Uterus (tissue), 4 donors: ENCODE measurements at places on chromosomes 12 and 14. TPM values are rescaled to one million over a fixed set of nuclear protein-coding genes. Genes with fewer than 3 reads are reported as not detected.

DNA sequence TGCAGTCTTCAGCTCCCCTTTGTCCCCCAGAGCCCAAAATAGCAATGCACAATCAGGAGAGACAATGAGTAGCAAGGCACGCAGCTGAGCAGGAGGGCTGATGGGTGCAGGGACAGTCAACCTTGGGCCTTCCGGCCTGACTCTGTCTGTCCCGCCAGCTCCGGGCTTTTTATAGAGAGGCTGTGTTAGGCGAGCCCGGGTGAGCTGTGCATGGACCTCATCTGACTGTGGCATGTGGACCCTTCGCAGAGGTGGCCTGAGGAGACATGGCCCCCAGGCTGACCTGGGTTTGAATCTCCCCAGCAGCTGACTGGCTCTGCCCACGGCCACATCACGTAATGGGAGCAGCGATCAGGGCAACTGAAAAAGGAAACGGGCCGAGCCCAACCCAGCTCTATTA is 177.9 kb downstream of the TSPAN9 start:
- no peak overlapping the region for H3K4me3 ChIP-seq
- H3K4me1 ChIP-seq, result peaks cover 13% of the 10 kb centered on the region
- no peaks in the 10 kb centered on the region for H3K27me3 ChIP-seq
- no peak for DNase-seq
- no peaks in the 10 kb centered on the region for H3K36me3 ChIP-seq
- H3K27ac ChIP-seq, result no peak overlapping the region

- H3K27me3 ChIP-seq, result no peaks in the 10 kb centered on the region
- no peak overlapping the region for H3K27ac ChIP-seq
- no peak for DNase-seq
- H3K36me3 ChIP-seq, result no peaks in the 10 kb centered on the region
These were observed 1.9 kb downstream of the ATP6V0A2 start for GRCh38 chr12:123713823-123714585.

- H3K36me3 ChIP-seq, result no peaks in the 10 kb centered on the region
- no peaks in the 10 kb centered on the region for H3K4me1 ChIP-seq
- DNase-seq, result no peak
These were observed 86.8 kb upstream of the PARP11 start for GRCh38 chr12:3959799-3960560.

GRCh38 chr12:64633940-64634337 is 23.6 kb downstream of the RASSF3 start:
- H3K27me3 ChIP-seq, result no peaks in the 10 kb centered on the region
- H3K36me3 ChIP-seq, result no peaks in the 10 kb centered on the region
- H3K4me1 ChIP-seq, result no peaks in the 10 kb centered on the region
- no peak overlapping the region for H3K27ac ChIP-seq

DNA sequence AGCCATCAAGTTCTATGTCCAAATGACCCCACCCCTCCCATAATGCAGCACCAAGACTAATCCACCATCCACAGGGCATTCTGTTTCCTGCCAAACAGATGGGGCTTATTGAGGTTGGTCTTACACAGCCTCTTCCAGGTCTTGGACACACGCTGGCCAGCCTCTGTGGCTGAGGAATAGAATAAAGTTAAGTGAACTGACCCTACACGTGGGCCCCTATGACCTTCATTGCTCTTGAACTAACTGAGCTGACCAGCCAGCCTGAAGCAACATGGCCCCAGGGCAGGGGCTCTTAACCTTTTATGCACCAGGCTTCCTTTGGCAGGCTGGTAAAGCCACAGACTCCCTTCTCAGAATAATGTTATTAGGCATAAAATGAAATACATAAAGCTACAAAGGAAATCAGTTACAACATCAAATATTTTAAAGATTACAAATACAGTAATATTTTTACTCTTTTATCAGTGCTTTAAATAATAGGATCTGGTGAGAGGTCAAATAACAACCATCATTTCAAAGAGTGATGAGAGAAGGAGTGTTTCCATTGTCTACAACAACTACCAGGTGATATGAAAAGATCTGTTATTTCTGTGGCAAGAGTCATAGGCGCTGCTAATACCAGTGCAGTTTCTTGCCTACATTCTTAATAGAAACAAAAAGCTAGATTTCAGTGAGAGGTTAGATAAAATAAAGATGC is 192.9 kb upstream of the NUDT4 start:
- H3K4me1 ChIP-seq, result no peaks in the 10 kb centered on the region
- DNase-seq, result no peak
- H3K4me3 ChIP-seq, result no peak overlapping the region
- no peaks in the 10 kb centered on the region for H3K27me3 ChIP-seq
- peak overlapping the region; percentile 68 for H3K27ac ChIP-seq
- H3K36me3 ChIP-seq, result no peaks in the 10 kb centered on the region

GRCh38 chr12:89181271-89181920 is 170.9 kb downstream of the DUSP6 start:
- H3K27me3 ChIP-seq, result no peaks in the 10 kb centered on the region
- H3K4me3 ChIP-seq, result no peak overlapping the region
- H3K4me1 ChIP-seq, result no peaks in the 10 kb centered on the region
- no peak for DNase-seq

GRCh38 chr12:59499774-59500173 is 96.1 kb upstream of the SLC16A7 start:
- H3K27me3 ChIP-seq, result no peaks in the 10 kb centered on the region
- no peak for DNase-seq
- no peak overlapping the region for H3K4me3 ChIP-seq

DNA sequence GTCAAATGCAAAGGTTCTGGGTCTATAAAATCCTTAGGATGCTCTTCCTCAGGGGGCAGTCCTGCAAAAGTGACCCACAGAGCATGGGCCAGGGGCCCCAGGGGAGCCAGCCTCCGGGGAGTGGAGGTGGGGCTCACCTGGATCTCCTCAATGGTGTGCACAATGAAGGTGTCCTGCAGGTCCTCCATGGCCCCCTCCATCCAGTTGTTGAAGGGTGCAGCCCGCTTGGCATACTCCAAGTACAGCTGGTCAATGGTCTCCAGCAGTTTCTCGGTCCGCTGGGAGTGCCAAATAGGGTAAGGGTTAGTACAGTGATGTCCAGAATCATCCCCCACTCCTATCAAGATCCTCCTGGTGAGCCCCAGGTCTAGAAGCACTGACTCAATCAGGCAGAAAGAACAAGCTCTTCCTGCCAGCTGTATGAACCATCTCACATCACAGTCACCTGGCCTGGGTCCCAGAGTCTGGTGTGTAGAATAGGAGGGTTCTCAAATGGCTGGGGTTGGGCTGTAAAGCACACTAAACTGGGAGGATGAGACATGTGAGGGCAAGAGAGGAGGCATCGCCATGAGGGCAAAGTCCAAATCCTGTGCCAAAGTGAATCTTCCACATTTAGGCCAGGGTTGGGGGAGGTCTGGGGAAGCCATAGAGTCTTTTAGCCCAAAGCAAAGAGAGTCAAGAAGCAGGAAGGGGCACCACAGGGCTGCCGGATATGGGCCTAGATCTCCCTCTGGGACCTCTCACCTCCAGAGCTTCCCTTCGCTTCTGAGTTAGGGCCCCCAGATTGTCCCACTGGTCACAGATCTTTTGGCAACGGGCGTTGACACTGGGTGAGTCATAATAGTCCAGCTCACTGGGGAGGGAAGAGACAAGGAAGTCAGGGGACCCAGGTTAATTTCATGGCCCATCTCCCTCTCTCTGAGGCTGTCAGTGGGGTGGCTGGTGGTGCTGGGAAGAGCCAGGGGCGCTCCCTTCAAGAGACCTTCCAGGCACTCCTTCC is 91.5 kb upstream of the ZFP36L1 start:
- DNase-seq, result peak; percentile 68
- no peaks in the 10 kb centered on the region for H3K36me3 ChIP-seq
- H3K4me1 ChIP-seq, result no peaks in the 10 kb centered on the region

GRCh38 chr14:47590767-47591495 is 84.5 kb downstream of the MDGA2 start:
- DNase-seq, result no peak
- H3K4me1 ChIP-seq, result no peaks in the 10 kb centered on the region
- no peak overlapping the region for H3K27ac ChIP-seq

DNA sequence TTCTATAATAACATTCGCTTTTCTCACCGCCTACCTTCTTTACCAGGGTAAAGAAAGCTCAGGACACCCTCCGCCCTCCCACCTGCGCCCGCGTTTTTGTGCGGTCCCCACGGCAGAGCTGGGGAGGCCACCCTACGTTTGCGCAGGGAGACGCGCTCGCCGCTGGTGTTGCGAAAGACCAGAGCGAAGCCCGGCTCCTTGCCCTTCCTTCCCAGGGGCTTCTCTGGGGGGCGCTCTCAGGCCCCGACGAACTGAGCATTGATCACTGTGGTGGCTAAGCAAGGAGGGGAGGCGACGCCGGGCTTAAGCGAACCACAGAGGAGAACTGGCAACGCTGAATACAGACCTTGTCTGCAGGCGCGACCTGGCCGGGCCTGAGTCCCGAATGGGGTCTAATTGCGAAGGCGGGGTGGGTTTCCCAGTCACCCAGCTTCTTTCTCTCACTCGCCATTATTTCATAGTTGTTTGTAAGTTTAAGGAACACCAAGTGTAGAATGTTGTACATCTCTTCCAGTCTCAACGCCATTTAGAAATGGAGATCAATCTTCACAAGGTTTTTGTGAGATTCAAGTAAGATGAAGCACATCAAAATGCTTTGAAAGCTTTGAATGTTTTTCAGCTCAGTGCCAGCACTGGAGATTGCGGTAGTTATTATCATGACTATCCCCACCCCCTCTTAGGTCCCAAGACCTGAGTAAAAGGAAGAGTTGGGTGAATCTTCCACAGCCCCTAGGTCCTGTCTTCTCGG is 1.7 kb upstream of the NKX2-1 start:
- no peak overlapping the region for H3K4me3 ChIP-seq
- no peak overlapping the region for H3K27ac ChIP-seq
- H3K27me3 ChIP-seq, result peaks cover 3% of the 10 kb centered on the region
- no peaks in the 10 kb centered on the region for H3K36me3 ChIP-seq

DNA sequence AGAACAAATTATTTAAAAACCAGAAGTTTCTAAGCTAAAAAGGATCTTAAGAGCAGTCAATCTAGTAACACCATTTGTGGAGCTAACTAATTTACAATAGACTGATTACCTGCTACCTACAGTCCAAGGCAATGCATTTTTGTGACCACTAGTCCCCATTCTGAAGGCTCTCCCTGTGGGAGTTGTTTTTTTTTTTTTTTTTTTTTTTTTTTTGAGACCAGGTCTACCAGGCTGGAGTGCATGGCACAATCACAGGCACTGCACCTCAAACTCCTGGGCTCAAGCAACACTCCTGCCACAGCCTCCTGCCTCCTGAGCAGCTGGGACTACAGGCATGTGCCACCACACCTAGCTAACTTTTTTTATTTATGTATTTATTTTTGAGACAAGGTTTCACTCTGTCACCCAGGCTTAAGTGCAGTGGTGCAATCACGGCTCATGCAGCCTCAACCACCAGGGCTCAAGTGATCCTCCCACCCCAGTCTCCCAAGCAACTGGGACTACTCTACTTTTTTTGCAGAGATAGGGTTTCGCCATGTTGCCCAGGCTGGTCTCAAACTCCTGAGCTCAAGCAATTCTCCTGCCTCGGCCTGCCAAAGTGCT is 3.9 kb downstream of the GNPTAB start:
- H3K27me3 ChIP-seq, result no peaks in the 10 kb centered on the region
- H3K4me3 ChIP-seq, result no peak overlapping the region
- no peak for DNase-seq
- no peaks in the 10 kb centered on the region for H3K36me3 ChIP-seq
- no peaks in the 10 kb centered on the region for H3K4me1 ChIP-seq
- H3K27ac ChIP-seq, result no peak overlapping the region

- H3K27ac ChIP-seq, result no peak overlapping the region
- H3K4me1 ChIP-seq, result no peaks in the 10 kb centered on the region
- H3K4me3 ChIP-seq, result no peak overlapping the region
- no peaks in the 10 kb centered on the region for H3K27me3 ChIP-seq
- no peaks in the 10 kb centered on the region for H3K36me3 ChIP-seq
These were observed 6.4 kb downstream of the JKAMP start for GRCh38 chr14:59490756-59491155.

DNA sequence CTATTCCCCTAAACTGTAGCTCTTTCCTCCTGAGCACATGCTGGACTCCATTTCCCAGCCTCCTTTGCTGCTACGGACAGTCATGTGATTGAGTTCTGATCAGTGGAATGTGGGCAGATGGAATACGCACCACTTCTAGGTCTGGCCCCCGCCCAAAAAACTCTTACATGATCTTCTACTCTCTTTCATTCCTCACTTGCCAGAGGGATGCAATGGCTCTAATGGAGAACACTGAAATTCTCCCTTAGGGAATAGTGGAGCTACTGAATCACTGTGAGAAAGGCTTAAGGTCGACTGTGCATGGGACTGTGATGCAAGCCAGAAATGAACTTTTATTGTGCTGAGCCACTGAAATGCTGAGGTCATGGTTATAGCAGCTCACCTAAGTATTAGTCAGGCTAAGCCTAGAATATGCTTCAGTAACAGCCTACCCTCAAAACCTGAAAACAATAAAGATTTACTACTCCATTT is 13.0 kb upstream of the TMED2 start:
- peak; percentile 76 for DNase-seq
- H3K27ac ChIP-seq, result no peak overlapping the region
- H3K36me3 ChIP-seq, result no peaks in the 10 kb centered on the region
- H3K4me1 ChIP-seq, result no peaks in the 10 kb centered on the region

DNA sequence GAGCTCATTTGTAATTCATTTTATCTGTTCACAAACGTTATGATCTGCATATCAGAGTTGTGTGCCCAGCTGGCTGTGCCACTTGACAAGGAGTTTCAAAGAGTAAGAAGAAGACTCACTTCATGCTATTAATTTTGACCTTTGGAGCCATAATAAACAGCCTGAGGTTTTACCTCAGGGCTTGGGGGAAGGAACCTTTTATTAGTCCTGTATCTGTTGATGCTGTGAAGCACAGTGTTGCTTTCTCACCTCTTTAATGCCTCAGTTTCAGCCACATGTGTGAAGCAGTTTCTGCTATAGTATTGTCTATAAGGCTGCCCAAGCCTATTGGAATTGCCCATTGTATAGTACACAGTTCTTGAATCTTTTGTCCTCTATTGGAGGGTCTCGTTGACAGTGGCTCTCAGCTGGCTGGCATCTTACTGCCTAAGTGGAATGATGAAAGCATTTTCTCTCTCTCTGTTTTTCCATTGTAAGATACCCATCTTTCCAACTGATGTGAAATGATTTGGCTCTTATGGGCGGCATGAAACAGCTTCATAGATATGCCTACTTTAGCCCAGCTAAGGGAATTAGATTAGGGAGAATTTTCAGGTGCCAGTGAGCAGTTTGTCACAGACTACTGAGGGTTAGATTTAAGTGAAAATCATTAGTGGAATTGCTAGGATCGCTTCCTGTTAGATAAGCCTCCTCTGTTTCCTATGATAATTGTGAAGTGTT is 34.7 kb downstream of the GPATCH2L start:
- no peak for DNase-seq
- no peaks in the 10 kb centered on the region for H3K27me3 ChIP-seq
- no peaks in the 10 kb centered on the region for H3K36me3 ChIP-seq
- H3K4me1 ChIP-seq, result no peaks in the 10 kb centered on the region

GRCh38 chr14:66072190-66073084 is 413.7 kb upstream of the CCDC196 start:
- peaks cover 4% of the 10 kb centered on the region for H3K27me3 ChIP-seq
- DNase-seq, result no peak
- no peak overlapping the region for H3K27ac ChIP-seq

GRCh38 chr14:20988717-20989470 is 886 bp upstream of the METTL17 start:
- H3K27me3 ChIP-seq, result no peaks in the 10 kb centered on the region
- H3K4me1 ChIP-seq, result peaks cover 15% of the 10 kb centered on the region
- no peaks in the 10 kb centered on the region for H3K36me3 ChIP-seq
- H3K4me3 ChIP-seq, result peak overlapping the region; percentile 20
- peak overlapping the region; percentile 91 for H3K27ac ChIP-seq

CYP46A1 gene
- total RNA-seq, result 0.88 TPM

TAPBPL gene
- 22.2 TPM for total RNA-seq

AMN gene
- total RNA-seq, result 2.9 TPM

KRT73 gene
- not detected for total RNA-seq

ERBB3 gene
- 3.8 TPM for total RNA-seq

MIP gene
- not detected for total RNA-seq

PPM1H gene
- total RNA-seq, result 11.2 TPM

SERPINA4 gene
- total RNA-seq, result 0.28 TPM

LTBP2 gene
- 70.6 TPM for total RNA-seq
